ENCODE measurements at places on chromosomes 7 and 10. TPM values are rescaled to one million over a fixed set of nuclear protein-coding genes. Genes with fewer than 3 reads are reported as not detected.

DNA sequence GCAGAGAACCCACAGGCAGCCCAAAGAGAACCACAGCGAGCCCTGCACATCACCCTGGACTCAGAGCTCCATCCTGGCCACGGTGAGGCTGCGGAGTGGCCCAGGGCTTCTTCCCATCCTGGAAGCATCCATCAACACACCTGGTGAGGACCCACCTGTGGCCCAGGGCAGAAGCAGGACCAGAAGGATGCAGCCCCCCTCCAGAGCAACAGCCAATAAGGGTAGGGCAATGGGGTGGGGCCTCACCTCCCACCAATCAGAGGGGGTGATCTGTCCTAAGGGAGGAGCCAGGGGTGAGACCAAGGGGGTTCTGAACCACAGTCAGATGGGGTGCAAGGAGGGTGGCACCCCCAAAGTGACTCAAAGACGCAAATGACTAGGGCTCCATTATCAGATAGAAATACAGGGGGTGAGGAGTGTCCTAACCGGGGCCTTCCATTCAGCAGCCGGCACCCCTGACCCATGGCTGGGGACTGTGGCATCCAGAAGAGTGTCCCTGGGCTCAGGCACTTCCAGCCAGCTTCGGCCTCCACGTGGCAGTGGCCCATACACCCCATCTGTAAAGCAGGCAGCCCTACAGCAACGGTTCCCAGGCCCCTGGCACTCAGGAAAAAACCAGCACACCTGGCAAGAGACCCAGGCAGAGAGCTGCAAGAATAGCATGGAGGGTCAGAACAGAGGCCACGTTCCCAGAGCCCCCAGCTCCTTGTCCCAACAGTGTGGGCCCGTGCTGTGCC, 36.9 kb downstream of the STK32C start:
- no peak for DNase-seq

GRCh38 chr10:65622608-65623007, 1303.2 kb upstream of the LRRTM3 start:
- no peak for DNase-seq

- no peak for DNase-seq
Measured at GRCh38 chr7:109864230-109864629, 1226.7 kb upstream of the LRRN3 start.

DNA sequence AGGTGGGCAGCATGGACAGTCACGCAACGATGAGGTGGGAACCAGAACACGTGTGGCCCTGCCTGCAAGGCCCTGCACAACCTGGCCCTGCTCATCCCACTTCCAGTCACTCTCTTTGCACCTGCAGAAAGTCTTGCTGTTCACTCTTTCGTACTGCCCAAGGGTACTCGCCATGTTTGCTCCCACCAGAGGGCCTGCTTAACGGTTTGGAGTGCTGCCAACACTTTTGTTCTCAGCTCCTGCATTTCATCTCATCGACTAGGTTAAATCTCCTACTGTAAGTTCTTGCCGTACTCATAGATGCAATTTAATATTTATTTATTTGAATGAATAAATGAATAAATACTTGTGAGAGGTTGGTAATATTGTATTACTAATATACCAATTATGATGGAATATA, 315.3 kb downstream of the SDK1 start:
- no peak for DNase-seq

Gene KCND2
- not detected for total RNA-seq

Gene OPALIN
- not detected for total RNA-seq

Gene DYNC1I1
- not detected for total RNA-seq

Gene PARD3
- 0.55 TPM for total RNA-seq

Gene TMEM236
- total RNA-seq, result 0.08 TPM
